GM04504 (cell line): ENCODE measurements at places on chromosomes 12 and 14.

- DNase-seq = no peak
These were observed 612.1 kb downstream of the DIO2 start for GRCh38 chr14:79599239-79599638.

- no peak for DNase-seq
These were observed 4.5 kb upstream of the PNMA1 start for GRCh38 chr14:73718418-73719251.

DNA sequence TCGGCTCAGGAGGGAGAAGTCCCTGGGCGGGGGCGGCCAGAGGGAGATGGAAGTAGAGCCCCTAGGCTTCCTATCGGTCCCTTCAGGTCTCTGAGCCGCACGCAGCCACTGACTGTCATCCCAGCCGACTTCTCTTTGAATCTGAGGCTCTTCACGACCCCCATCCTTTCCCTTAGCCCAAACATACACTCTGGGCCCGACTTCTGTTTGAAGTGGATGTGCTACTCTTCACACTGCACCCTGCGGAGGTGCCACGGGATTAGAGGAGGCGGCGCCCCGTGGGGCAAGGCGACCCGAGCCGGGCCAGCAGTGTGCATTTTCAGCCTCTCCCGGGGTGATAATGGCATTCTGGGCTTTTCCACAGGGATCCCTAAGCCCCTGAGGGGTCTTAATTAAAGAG is 6.0 kb upstream of the DACT1 start:
- no peak for DNase-seq

GRCh38 chr14:62429683-62430082 is 615.6 kb downstream of the KCNH5 start:
- DNase-seq = no peak

DNA sequence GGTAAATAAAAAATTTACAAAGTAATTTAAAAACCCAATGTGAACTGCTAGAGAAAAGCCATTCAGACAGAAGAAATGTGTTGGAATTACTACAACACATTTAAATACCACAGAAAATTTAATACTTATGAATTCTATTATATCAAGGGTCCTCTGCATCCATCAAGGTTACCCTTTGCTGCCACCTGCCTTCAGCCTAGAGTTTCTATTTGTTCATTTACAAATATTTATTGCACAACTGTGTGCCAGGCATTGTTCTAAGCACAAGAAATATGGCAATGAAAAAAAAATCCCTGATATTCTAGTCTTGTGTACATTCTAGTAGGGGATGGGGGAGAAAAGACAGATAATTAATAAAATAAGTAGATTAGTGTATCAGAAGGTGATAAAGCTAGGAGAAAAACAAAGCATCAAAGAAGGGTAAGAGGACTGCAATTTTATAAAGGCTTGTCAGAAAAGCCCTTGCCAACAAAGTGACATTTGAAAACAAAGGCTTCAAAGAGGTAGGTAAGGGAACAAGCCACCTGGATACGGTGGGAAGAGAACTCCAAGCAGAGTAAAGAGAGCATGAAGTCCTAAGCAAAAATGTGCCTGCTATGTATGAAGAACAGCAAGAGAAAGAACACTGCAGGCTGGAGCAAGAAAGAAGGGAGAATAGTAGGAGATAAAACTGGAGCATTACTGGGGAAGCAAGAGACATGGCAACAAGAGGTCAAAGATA is 59.1 kb upstream of the SLC6A13 start:
- no peak for DNase-seq

DNA sequence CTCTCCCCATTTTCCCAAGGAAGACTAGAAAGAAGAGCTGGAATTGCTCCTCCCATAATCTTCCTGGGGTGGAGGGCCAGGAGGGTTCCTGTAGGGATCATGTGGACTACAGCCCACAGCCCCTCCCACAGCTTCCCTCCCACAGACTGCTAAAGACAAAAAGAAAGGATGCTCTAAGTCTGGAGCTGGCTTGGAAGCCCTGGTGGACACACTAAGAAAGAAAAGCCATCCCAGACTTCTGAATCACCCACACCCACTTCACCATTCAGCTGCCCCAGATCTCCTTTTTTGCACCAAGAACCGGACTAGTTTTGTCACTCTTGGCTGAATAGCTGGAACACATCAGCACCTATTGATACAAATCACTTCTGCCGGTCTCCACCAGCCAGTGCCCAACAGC is 56.8 kb upstream of the PLXNC1 start:
- DNase-seq = no peak

- DNase-seq = no peak
These were observed 2.1 kb downstream of the GSTZ1 start for GRCh38 chr14:77322951-77323350.

- no peak for DNase-seq
These were observed 26.1 kb upstream of the MYF6 start for GRCh38 chr12:80681287-80681686.

GRCh38 chr12:2094597-2094996 is 41.8 kb downstream of the CACNA1C start:
- DNase-seq = no peak
